Fibroblast of skin of abdomen (primary cell): ENCODE measurements at places on chromosomes 2 and 18.
A peak's percentile ranks its signal among the peaks of the same experiment; 100 is the strongest.

- DNase-seq = no peak
These were observed 160.9 kb upstream of the SMIM21 start for GRCh38 chr18:75588412-75588811.

DNA sequence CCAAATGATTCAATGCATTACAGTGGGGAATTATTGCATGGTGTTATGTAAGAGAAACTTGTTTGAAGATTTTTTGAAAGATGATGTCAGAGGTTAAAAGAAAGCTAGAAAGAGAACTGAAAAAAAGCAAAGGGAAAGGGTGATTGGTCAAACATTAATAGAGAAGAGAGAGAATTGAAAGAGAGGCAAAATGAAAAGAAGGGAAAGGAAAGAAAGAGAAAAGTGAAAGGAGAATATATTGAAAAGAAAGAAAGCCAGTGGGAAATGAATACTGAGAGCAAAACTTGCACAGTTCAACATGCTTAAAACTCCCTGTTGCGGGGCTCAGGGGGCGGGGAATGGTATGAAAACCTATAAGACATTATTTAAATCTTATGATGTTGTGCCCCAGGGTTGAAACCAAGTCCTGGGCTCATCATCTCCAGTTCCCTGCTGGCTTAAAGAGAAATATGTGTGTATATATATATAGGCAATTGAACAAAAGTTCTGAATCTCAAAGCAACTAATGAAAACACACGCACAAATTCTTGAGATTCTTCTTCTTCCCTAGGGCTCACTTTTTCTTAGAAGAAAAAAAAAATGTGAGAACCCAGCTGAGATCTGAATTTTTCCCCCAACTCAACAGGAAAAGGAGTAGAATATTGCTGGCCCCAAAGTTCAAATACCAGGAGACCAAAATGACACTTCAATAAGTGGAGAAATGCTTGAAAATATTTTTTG, 2045.9 kb upstream of the CELF4 start:
- DNase-seq = peak; percentile 43

DNA sequence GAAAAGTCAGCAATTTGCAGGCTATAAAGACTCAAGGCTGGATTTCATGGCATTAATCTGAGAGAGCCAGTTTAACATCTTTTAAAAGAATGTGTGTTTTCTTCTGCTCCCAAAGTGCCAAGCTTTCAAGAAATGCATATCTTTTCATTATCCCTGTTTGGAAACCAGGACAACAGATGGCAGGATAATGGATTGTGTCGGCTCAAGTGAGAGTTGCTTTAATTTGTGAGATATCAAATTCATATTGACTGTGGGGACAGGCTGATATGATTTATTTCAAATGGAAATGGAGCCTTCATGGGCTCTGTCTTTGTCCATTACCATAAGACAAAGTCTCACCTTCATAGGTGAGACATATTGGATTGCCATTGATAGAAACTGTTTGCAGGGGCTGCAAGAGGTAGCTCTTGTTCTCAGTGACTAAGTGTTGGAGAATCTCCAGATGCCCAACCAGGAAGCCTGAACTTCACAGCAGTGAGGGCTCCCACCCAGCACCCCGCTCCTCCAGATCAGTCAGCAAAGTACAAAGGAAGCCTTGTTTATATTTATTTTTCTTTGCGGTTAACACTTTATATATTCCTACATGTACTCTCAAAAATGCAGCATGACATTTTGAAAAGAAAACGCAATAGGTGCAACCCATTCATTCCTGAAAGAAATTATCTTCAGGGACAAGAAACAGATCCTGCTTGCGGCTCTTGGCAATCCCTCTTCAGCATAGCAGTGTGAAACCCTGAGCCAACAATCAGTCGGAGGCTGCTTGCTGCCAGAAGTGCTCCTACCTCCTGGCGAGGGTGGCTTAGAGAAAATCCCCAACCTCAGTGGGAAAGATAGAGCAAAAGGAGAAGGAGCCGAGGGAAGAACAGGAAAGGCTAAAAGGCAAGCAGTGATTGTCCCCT, 65.8 kb upstream of the ATL2 start:
- DNase-seq = no peak

- no peak for DNase-seq
These were observed 63.9 kb downstream of the PPP1R1C start for GRCh38 chr2:182049372-182050148.

DNA sequence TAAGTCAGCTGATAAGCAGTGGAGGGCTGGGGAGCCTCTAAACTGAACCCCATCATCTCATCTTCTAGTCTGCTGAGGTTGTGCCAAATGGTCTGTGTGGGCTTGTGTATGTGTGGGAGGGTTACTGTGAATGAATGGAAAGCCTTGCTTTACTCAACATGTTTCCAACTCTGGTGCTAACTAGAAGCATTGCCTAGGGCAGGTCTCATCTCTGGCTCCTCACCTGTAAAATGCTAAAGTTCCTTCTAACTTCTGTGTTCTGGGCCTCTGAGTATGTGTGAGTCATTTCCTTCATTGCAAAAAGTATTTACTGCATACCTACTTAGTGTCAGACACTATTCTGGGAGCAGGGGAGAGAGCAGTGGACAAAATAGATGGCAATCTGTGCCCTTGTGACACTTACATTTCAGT, 1.3 kb downstream of the LIPG start:
- DNase-seq = no peak

- no peak for DNase-seq
These were observed 112.4 kb upstream of the DDX18 start for GRCh38 chr2:117702098-117702497.

GRCh38 chr18:172361-172760, 14.0 kb downstream of the USP14 start:
- no peak for DNase-seq

GRCh38 chr2:2253172-2254016, 77.7 kb downstream of the MYT1L start:
- no peak for DNase-seq

DNA sequence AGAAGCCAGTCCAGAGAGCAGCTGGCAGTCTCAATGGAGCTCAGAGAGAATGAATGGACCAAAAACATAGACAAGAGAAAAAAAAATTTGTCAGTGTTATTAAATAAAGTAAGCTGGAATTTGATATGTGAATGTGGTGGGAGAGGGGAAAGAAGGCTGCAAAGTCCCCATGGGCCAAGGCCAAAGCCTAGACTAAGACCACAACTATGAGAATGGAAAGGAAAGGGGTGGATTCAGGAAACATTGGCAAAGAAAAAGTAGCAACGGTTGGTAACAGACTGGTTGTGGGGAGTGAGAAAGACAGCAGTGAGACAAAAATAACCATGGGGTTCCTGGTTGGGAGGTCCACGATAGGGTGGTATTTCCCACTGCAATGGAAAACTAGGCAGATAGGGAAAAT, 47.0 kb downstream of the ZEB2 start:
- no peak for DNase-seq

DNA sequence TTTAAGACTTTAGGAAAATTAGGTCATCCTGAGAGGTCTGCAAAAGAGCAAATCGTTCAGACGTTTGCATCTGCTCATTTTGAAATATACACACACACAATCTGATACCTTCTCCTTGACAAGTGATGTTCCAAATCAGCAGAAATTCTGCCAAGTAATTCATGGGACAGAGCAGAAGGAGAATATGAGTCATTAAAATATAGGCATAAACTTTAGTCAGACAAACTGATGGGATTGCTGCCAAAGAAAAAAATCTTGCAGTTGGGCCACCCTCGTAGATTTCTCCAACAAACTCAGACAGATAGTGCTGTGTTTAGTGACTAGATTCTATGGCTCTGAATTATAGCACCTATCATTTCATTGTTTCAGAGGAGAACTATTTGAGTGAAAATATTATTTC, 336.3 kb downstream of the NYAP2 start:
- DNase-seq = peak; percentile 90

- DNase-seq = no peak
These were observed 3.3 kb downstream of the OLA1 start for GRCh38 chr2:174245065-174245464.
